ENCODE measurements at places on chromosomes 7 and 10.

DNA sequence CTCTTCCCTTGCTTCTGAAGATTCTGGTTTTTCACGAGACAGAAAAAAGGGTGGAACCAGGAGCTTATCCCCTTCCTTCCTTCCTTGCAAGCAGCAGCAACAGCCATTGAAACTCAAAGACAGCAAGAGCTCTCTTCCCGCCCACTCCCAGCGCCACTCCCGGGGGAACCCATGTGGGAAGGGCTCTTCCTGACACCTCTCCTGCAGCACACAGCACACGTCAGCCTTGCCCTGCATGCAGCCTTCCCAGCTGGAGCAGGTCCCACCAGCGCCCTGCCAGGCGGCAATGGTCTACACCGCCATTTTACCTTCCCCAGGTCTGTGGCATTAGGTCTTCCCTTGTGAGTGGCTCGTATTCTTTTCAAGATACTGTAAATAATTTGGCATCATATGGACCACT is 161.8 kb downstream of the MGMT start:
- DNase-seq, result no peak

DNA sequence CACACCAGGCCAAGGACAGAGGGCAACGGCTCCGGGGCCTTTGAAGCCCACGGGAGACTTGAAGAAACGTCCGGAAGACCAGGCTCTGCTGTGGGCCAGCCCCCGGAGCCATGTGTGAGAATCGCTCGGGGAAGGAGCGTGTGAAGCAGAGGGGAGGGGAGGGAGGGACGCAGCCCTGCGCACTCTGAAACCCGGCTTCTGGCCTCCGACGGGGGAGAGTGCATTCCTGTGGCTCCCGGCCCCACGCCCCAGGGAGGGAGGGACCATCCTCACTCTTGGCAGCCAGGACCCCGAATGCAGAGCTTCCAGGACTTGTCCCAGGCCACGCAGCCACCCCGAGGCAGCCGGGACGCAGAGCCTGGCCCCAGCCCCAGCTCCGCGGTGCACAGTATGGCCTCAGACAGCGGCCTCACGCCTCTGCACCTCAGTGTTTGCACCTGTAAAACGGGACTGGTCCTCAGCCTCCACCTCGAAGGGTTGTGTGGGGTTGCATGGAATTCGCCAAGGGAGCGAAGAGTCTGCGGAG is 67.4 kb downstream of the PDGFA start:
- no peak for DNase-seq

GRCh38 chr7:7122701-7123281 is 59.6 kb upstream of the C1GALT1 start:
- DNase-seq, result no peak

DNA sequence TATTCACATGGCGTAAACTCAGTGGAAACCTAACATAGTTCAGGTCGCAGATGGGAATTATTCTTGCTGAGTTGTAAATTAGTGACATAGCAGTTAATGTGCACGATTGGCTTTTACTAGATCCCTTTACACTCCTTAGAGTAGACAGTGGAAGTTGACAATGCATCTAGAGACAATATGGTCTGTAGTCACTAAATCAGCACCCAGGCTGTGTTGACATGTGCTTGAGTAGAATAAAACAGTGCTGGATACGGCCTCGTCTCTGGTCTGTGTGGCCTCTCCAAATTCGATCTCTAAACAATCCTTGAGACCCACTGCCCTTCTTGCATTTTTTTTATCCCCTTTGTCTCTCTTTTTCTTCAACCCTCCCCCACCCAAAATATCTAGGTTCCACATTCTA is 615.7 kb downstream of the SORCS1 start:
- no peak for DNase-seq

DNA sequence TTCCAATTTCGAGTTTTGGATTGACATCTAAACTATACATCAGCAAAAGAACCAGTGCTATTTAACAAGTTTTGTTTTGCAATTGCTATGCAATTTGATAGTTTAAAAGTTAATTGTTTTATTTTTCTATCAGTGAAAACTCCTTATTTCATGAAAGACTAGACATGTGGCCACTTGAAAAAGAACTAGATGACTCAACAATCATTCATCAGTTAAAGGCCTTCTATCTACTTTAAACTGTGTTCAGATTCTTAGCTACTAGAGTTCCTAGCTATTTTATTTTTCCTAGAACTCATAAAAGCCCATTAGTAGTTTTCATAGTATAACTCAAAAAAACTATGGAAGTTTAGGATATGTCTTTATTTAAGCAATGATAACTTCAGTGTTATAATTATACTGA is 104.6 kb upstream of the LSM8 start:
- DNase-seq, result no peak

DNA sequence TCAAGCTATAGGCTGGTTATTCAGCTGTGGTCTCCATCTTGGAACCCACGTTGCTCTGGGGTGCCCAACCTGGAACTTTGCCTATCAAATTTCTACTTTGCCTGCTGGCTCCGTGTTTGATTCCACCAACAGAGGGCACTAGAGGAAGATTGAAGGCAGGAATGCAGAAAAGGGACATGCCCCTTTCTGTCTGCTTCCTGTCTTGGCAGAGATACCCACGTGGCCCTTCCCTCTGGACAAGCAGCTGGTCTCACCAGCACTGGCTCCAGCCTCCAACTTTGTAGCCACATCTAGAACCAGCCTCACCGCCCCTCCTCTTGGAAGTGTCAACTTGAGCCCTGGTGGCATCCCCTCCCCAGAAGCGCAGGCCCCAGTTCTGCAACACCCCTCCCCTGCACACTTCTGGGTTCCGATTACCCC is 52.1 kb upstream of the ZNF438 start:
- DNase-seq, result no peak

GRCh38 chr7:2970861-2971260 is 72.8 kb downstream of the CARD11 start:
- DNase-seq, result no peak

DNA sequence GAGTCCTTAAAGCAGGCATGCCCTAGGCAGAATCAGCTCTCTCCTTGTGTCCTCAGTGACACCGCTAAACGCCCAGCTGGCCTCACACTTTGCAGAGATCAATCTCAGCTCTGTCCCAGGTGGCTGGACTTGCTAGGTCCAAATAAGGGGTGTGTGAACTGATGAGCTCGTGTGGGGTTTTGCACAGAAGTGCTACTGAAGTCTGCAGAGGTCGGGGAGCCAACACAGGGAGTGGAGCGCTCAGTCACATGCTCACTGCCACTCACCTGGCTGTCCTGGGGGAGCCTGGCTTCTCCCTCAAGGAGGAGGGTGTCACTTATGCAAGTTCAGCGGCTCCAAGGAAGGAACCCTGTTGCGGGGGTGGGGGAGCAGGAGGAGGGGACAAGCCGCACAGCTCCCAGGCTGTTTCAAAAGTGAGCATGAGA is 2.0 kb downstream of the ELN start:
- DNase-seq, result no peak

GRCh38 chr10:42951486-42952251 is 125.2 kb upstream of the RET start:
- DNase-seq, result no peak

DNA sequence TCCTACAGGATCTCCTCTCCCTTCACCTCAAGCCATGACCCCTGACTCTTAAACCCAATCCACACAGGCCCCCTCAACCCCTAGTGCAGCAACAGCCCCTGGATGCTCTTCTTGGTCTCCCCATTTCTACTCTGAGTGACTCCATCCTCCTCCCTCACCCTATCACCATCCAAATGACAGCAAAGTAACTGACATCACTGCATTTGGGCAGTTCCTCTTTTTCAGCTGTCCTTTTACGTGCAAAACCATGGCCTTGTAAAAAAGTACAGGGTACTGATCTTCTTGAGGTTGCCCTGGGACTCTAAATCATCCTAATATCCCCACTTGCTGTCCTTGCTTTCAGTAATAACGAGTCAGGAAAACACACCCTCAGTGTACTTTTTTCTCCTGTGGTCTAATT is 454.9 kb downstream of the ADRA2A start:
- no peak for DNase-seq

GRCh38 chr10:114632869-114633715 is 25.0 kb downstream of the ABLIM1 start:
- no peak for DNase-seq

DNA sequence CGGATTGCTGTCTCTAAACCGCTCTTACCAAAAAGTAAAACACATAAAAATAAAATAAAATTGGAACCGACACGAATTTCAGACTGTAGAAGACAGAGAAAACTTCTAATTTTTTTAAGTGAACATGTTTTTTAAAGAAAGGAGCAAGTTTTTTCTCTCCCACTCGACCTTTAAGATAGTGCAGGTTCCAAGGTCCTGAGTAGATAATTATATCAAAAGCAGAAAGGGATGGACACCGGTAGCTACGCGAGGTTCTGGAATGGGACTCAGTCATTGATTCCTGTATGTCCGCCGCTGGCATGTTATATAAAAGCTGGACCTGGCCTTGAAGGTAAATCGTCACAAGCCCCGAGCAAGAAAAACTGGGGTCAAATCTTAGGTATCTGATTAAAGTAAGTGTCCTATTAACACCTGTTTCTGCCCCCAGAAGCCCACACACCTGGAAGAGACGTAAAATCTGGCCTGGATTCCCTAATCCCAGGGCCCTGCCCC is 462 bp upstream of the CISD1 start:
- DNase-seq, result no peak

GRCh38 chr7:107996072-107996882 is 6.7 kb downstream of the LAMB1 start:
- DNase-seq, result no peak

- DNase-seq, result no peak
Measured at GRCh38 chr7:19852192-19852591, 78.8 kb upstream of the TMEM196 start.

GRCh38 chr7:50450590-50451032 is 461 bp upstream of the FIGNL1 start:
- no peak for DNase-seq

GRCh38 chr7:89809291-89809690 is 345.0 kb upstream of the STEAP1 start:
- DNase-seq, result no peak

- no peak for DNase-seq
Measured at GRCh38 chr7:47402941-47403866, 178.7 kb downstream of the TNS3 start.
